ENCODE measurements at places on chromosomes 12 and 14. TPM values are rescaled to one million over a fixed set of nuclear protein-coding genes. Genes with fewer than 3 reads are reported as not detected.

Gene NTF3
- not detected for total RNA-seq

DNA sequence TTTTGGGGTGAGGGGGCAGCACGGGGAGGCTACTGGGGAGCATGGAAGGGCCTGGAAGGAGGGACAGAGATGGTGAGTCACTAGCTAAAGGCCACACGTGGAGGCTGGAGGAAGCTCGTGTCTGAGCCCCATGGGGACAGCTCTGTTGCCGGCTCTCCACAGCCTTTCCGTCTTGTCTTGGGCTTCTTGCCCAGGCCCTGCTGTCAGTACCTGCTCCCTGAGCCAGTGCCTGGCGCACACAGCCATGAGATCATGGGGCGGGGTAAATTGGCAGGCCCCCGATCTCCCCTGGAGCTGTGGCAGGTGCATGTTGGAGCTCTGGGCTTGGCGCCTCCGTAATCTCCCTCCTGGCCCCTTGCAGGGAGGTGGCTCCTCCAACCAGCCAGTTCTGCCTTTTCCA is 16.1 kb upstream of the KRT80 start:
- DNase-seq, result no peak

Gene DNAJC22
- total RNA-seq, result 0.19 TPM

Gene KCNMB4
- 0.13 TPM for total RNA-seq
